Hematopoietic multipotent progenitor cell treated with erythropoietin and hydrocortisone succinate and interleukin-3 and kit ligand, for 8 days (in vitro differentiated cells): ENCODE measurements at places on chromosomes 11 and 22.
A peak's percentile ranks its signal among the peaks of the same experiment; 100 is the strongest.

DNA sequence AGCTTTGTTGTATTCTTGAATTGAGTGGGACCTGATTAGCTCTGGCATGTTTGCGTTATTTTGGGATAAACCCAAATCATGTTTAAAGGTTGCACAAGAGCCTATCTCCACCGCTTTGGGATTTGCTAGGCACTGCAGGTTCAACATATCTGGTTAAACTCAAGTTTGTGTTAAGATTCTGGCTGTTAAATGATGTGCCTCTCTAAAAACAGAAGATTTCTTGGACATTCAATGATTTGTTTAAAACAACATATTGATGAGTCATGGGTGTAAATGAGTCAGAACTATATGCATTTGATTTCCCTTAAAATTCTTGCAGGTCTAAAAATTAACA lies 67.4 kb downstream of the AMOTL1 start:
- no peak for DNase-seq

GRCh38 chr11:64597671-64598101 lies 6.7 kb downstream of the SLC22A12 start:
- DNase-seq, result no peak

- DNase-seq, result peak; percentile 29
These were observed 2.2 kb upstream of the HDAC10 start for GRCh38 chr22:50253046-50253915.

GRCh38 chr22:25111579-25112517 lies 87.8 kb upstream of the CRYBB3 start:
- peak; percentile 45 for DNase-seq

DNA sequence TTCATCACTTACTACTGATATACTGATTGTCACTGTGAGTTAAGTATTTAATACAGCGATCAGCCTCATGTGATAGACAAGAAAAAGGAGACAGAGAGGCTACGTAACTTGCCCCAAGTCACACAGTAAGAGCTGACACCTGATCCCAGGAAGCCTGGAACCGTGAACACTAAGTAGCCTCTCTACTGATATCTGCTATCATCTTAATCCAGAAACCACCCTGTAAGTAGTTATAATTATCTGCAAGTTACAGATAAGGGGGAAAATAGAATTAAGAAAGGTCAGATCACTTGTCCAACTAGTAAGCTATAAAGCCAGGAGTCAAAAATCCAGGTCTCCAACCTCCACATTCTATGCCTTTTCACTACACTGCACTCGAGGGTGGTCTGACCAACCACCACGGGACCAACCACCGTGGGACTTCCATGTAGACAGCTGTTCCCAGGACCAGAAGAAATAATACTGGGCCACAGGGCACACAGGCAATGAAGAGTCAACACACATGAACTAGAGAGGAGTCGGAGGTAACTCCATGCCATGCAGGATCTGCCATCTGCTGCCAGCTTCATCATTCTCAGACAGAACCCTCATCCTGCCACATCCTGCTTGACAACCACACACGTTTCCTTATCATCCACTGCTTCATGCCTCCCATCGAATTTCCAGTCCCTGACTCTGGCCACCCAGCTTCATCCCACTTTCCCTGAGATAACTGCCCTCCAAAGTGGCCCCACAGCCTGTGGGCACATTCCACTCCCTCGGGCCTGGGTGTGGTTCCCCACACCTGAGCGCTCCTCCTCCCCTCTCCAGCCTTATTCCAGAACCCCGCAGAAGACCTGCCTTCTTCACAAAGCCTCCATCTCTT lies 58.6 kb downstream of the MICAL3 start:
- peak; percentile 91 for DNase-seq

GRCh38 chr11:83070731-83071566 lies 748 bp downstream of the RAB30 start:
- no peak for DNase-seq

DNA sequence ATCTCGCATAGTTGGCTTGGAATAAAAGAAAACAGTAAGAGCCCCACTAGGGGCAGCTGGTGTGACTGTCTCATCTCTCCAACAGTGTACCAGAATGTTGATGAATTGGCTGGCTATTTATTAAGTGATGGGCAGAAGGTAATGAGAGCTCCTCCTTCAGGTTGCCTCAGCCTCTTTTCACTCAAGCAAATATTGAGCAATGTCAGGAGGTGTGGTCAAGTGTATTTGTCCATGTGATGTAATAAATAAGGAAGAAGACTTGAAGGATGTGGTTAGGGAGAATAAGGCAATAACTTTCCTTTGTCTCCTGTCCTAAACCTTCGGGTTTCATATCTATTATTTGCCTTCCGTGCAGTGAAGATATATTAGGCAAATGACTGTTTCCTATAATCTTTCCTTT lies at the start of gene TCN1:
Gene TCN1 (minus strand): TSS at position 91 of the 400 bp plus-strand sequence. CDS start 17 bp downstream, at position 74.
- peak; percentile 47 for DNase-seq

- no peak for DNase-seq
These were observed at the start of gene JAML for GRCh38 chr11:118224511-118225188. Gene JAML (minus strand): TSS chr11:118225011. CDS start chr11:118214866, 10,145 bp downstream.

- DNase-seq, result no peak
These were observed 175.2 kb downstream of the WNT11 start for GRCh38 chr11:76030968-76031590.

DNA sequence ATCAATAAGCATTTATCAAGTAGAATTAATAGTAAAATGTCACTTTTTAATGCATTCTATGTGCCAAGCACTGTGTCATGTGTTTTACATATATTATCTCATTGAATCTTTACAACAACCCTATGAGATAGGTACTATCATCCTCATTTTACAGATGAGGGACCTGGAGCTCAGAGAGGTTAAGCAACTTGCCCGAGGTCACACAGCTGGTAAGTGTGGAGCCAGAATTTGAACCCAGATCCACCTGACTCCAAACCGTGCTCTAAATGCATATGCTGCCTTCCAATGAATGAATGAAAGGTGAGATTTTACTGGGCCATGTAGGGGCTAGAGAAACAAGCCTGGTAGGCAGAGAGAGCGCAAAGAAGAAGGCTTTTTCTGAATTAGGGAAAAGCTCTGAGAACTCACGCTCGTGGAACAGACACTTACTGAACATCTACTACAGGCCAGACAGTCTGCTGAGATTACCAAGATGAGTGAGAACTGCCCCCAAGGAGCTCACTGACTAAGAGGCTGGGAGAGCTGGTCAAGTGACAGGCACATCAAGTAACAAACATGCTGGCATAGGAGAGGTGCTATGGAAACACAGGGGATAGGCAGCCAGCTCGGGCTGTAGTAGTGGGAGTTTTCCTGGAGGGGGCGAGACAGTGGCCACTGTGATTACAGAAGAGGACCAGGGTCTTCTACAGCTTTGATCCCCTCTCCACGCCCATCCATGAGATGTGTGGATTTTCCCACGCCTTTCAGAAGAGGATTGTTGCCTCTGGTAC lies 4.4 kb downstream of the ABCG4 start:
- DNase-seq, result no peak

DNA sequence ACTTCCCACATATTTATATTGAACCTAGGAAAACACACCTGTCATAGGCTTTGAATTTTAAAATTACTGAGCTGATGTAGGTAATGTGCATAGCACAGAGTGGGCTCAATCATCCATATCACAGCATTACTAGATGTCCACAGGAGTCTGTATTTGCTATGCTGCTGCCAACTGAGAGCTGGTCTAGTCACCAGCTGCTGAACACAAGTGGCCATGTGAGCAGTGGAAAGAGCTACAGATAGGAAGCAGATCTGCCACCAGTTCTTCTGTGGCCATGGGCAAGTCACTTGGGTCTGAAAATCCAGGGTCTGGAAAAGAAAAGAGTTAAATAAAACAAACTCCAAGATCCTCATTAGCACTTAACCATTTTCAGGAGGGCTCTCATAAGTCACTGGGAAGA lies 91.8 kb downstream of the APIP start:
- no peak for DNase-seq

DNA sequence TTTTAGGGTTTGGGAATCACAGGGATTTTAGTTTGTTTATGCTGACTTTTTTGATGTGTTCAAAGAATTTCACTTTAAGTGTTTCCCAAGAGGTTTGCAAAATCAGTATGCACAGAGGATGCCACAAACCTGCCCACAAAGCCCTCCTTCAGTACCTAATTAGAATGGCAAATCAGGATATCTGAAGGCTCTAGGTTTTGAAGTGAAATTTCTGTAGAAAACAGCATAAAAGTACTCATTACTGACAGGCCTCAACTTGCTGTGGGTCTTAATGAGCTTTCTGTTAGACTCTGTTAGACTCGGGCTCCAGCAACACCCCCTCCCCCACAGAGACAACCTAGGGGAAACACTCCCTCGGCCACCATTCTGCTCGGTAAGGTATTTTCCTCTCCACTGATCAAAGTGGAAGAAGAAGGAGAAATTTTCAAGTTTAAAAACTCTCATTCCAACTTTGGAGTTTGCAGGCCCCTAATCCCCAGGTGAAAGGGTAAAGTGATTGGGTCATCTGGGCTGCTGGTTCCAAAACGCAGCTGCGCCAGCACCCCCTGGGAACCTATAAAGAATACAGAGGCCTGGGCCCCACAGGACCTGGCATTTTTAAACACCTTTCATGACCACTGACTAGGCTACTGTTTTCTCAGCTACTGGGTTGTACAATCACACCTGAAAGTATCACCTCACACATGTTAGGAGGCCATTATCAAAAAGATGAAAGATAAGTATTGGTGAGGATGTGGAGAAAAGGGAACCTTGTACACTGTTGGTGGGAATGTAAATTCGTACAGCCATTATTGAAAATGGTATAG lies 67.5 kb downstream of the PLEKHA7 start:
- no peak for DNase-seq

GRCh38 chr11:131579932-131580387 lies 209.5 kb downstream of the NTM start:
- peak; percentile 43 for DNase-seq

DNA sequence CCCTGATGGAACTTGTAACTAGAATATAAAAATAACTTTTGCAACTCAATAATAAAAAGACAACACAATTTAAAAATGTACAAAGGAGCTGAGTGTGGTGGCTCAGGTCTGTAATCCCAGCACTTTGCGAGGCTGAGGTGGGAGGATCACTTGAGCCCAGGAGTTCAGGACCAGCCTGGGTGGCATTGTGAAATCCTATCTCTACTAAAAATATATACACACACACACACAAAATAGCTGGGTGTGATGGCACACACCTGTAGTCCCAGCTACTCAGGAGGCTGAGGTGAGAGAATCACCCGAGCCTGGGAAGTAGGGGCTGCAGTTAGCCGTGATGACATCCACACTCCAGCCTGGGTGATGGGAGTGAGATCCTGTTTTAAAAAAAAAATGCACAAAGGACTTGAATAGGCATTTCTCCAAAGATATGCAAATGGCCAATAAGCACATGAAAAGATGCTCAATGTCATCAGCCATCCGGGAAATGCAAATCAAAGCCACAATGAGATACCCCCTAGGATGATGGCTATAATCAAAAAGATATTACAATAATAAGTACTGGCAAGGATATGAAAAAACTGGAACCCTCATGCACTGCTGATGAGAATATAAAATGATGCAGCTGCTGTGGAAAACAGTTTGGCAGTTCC lies 59.8 kb upstream of the SEPTIN5 start:
- no peak for DNase-seq

DNA sequence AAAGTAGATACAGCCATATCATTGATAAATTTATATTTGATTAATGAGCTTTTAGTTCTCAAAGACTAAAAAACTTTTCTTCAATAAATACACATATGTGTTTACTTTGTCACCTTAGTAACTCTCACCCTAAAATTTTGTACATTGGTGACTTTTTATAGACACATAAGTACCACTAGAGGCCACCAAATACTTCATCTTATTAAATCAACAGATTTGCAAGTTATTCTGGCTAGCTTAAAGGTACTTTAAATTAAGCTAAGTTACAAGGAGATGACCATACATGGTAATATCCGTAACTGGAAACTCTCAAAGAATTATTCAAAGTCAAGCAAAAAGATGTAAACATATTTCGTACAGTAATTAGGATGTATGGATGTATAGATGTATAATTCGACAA lies 112.2 kb downstream of the SBF2 start:
- DNase-seq, result peak; percentile 18

DNA sequence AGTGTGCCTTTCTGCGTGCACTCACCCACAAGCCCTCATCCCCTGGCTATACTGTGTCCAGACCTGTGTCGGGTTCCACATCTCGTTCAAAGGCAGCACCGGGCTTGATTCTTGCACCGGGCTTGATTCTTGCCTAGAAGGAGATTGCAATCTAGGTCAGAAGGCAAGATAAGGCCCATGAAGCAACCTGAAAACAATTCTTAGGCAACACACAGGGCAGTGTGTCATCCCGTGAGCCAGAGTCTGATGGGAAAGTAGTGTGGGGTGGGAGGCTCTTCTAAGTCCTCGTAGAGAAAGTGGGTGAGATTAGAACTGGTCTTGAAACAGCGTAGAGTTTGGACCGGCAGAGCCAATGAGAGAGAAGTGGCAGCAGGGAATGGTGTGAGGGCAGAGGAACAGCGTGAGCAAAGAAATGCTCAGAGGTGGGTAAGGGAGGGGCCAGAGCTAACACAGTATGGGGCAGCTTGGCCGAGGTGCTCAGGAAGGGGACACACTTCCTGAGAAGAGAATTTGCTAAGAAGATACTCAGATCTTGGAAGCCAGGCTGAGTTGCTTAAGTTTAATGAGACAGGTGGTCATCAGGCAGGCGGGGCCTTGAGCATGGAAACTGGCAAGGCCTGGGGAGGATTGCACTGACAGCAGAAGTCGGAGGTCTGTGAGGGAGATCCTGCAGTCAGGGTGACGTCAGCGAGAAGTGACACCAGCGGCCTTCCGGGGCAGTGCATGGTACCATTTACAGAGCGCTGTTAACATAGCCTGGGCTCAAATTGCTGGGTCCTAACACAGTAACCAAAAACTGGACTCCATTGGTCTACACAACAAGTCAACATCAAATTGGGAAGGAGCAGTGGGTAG lies 40.7 kb upstream of the DKK3 start:
- DNase-seq, result no peak

DNA sequence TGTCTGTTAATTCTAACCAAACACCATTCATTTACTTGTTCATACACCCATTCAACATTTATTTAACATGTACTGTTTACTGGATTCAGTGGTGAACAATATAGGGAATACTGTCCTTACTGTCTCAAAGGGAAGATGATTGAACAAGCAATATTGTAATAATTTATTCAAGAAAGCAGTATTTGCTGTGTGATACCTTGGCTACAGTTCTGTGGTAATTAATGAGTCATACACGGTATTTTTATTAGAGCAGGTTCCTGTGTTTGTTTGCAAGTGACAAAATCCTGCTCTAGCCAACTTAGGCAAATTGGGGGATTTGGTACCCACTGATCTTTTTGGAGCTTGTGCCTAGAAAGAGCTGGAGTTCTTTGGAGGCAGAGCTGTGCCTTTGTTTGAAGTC lies 15.7 kb downstream of the PIH1D2 start:
- no peak for DNase-seq

DNA sequence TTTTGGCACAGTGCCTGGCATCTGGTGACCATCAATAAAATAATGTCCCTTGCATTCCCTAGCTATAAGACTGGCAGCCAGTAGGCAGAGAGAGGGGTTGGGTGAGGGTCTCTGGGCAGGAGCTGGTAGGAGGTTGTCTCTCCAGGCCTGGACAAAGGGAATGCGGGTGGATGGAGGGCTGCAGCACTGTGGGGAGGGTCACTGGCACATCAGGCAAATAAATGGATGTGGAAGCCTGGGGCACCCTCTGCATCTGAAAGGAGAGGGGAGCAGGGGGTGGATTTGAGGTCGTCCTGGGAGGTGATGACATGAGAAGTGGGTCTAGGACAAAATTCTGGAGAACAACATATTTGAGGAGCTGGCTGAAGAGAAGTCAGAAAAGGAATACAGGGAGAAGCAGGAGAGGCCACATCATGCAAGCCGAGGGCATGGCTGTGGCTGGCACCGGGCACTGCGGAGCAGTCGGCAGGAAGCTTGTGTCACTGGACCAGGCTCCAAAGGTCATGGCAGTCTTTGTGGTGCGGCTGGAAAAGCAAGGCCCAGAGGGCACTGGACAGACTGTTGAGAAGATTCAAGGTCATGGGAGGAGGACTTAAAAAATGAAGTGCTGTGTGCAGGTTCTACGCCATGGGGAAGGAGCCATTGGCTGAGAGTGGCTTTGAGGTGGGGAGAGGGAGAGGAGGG lies 36.5 kb upstream of the THY1 start:
- no peak for DNase-seq
